ENCODE measurements at places on chromosomes 11 and 22.

DNA sequence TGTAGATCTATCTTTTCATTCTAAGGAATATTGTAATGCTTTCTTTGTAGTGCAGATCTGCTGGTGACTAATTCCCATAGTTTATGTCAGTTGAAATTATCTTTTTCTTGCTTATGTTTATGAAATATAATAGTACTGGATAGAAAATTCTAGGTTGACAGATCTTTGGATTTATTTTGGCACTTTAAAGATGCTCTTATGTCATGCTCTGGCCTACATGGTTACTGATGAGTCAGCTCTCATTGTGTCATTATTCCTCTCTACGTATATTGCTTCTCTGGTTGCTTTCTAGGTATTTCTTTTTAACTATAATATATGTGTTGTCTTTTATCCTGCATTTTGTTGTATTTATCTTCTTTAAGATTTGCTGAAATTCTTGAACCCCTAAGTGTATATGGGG, 955.5 kb upstream of the CHORDC1 start:
- no peak overlapping the region for H3K4me3 ChIP-seq
- H3K27ac ChIP-seq = no peak overlapping the region
- H3K4me1 ChIP-seq = peaks cover 4% of the 10 kb centered on the region
- DNase-seq = no peak
- no peaks in the 10 kb centered on the region for H3K36me3 ChIP-seq
- H3K27me3 ChIP-seq = no peaks in the 10 kb centered on the region

DNA sequence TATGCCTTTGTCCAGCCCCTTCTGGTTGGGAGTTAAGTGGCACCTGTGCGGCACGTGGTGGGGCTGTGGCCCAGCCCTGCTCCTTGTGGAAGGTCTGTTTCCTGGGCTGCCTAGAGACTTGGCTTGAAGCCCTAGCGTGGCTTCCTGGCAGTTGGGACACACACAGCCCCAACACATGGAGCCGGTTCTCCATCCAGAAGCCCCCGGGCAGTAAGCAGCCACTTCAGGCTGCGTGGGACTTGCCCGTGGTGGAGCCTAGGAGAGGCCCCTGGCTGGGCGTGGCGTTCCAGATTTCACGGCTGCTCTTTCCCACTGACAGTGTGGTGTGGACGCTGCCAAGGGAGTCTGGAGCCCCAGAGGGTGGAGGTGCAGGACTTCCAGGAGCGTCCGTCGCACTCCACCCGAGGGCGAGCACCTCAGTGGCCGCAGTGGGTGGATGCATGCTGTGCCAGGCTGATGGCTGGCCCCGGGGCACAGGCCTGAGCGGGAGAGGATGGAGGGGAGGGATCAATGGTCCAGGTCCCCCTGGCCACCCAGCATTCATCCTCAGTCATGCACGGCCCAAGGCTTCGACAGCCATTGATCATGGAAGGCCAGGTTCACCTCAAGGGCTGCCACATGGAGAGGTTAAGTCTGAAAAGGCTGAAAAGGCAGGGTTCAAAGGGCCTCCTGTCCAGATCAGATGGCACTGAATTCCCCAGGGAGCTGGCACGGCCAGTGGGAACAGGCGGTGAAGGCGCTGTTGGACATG, 9.3 kb downstream of the CCND1 start:
- DNase-seq = peak; percentile 61
- H3K27ac ChIP-seq = no peak overlapping the region
- no peak overlapping the region for H3K4me3 ChIP-seq
- H3K27me3 ChIP-seq = no peaks in the 10 kb centered on the region

GRCh38 chr11:44601471-44602370, 36.3 kb downstream of the CD82 start:
- H3K4me3 ChIP-seq = no peak overlapping the region
- H3K36me3 ChIP-seq = no peaks in the 10 kb centered on the region
- no peaks in the 10 kb centered on the region for H3K27me3 ChIP-seq
- H3K4me1 ChIP-seq = no peaks in the 10 kb centered on the region

GRCh38 chr11:64181506-64182411, 4.2 kb upstream of the STIP1 start:
- peak; percentile 98 for DNase-seq
- peak overlapping the region; percentile 15 for H3K4me3 ChIP-seq
- H3K27me3 ChIP-seq = no peaks in the 10 kb centered on the region
- H3K4me1 ChIP-seq = peaks cover 41% of the 10 kb centered on the region
- peak overlapping the region; percentile 92 for H3K27ac ChIP-seq

DNA sequence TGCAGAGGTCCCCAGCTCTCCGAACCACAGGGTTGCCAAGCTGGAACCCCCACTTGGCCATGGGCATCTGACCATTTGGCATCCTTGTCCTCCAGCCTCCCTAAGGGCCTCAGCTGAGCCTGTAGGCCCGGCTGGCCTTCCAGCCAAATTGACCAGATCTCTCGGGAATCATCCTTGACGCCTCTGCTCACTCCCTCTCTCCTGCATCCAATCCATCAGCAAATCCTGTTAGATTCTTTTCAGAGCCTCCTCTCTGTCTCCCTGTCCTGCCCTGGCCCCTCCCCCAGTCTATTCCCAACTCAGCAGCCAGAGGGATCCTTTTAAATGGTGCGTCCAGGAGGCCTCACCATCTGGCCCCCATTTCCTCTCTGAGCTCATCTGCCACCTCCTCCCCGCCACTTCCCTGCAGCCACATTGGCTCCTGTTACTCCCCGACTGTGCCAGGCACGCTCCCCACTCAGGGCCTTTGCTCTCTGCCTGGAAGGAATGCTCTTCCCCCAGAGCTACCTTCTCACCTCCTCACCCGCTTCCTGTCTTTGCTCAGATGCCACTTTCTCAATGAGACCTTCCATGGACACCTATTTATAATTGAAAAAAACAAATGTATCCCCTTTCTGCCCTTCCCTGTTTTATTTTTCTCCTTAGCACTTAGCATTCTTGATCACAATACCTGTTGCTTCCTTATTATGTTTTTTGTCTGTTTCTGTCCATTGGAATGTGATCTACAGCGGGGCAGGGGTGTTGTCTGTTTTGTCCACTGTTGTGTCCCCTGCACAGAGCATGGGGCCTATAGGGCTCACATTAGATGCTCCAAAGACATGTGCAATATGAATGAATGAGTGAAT, 78.1 kb downstream of the NFAM1 start:
- H3K4me1 ChIP-seq = peaks cover 6% of the 10 kb centered on the region
- no peak overlapping the region for H3K27ac ChIP-seq
- H3K36me3 ChIP-seq = no peaks in the 10 kb centered on the region
- no peak overlapping the region for H3K4me3 ChIP-seq
- no peak for DNase-seq

Measured in sigmoid colon (tissue), 7 donors.